ENCODE measurements at places on chromosomes 3 and 15. TPM values are rescaled to one million over a fixed set of nuclear protein-coding genes. Genes with fewer than 3 reads are reported as not detected.
A peak's percentile ranks its signal among the peaks of the same experiment; 100 is the strongest.

SAXO2 gene
- total RNA-seq: 4.0 TPM

TRAK1 gene
- total RNA-seq: 8.1 TPM

FANCI gene
- 138 TPM for total RNA-seq

WDR72 gene
- total RNA-seq: not detected

CPNE4 gene
- not detected for total RNA-seq

SLC22A13 gene
- not detected for total RNA-seq

SCG3 gene
- total RNA-seq: not detected

GUCA1C gene
- total RNA-seq: not detected

GOLGA8B gene
- total RNA-seq: 15.9 TPM

H1-8 gene
- not detected for total RNA-seq

TXNRD3 gene
- total RNA-seq: 7.4 TPM

FAIM gene
- total RNA-seq: 12.7 TPM

SERPINI2 gene
- not detected for total RNA-seq

GRCh38 chr3:124276133-124276532, 284.2 kb upstream of the ROPN1 start:
- DNase-seq: no peak

DNA sequence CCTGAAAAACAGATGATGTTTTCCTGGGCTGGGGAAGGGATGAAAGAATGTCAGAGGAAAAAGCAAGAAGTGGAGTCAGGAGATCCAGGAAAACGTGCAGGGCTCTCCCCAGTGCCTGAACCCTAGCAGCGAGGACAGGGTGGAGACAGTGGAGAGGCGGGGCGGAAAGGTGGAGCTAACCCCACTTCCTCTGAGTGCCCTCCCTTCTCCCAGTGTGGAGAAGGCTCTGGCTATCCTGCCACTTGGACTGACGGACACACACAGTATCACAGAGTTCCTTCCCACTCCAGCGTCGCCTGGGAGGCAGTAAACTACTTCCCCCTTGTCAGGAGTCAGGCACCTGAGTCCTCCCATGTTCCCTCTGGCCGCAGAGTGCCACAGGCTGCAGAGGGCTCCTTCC, 125.3 kb upstream of the CHRNA7 start:
- no peak for DNase-seq

DNA sequence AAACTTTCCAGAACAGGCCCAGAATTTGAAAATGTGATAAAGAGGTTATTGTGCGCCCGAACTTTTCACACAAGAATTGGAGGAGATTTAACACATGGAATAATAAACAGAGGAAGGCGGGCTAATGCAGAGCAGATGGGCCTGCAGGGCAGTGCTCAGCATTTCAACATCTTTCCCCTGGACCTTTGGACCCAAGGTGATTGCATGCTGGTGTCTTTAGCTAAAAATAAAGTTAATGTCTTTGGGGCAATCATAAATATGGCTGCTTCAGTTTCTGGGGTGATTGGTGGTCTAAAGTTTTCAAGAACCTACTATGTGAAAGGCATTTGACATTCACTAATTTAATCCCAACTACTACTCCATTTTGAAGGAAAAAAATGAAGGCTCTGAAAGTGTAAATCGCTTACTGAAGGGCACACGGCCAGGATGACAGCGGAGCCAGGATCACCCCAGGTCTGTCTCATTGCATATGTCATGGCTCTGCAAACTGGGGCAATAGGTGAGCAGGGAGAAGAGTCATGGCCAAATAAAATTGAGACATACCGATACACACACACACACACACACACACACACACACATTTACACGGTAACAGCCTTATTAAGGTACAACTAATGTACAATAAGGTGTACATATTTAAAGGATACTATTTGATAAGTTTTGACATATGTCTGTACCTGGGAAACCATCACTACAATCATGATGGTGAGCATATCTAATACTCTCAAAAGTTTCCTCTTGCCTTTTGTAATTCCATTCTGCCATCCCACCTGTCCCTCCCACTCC, 243.1 kb upstream of the LRRFIP2 start:
- no peak for DNase-seq

GRCh38 chr3:193564012-193564411, 9.3 kb upstream of the ATP13A4 start:
- no peak for DNase-seq

DNA sequence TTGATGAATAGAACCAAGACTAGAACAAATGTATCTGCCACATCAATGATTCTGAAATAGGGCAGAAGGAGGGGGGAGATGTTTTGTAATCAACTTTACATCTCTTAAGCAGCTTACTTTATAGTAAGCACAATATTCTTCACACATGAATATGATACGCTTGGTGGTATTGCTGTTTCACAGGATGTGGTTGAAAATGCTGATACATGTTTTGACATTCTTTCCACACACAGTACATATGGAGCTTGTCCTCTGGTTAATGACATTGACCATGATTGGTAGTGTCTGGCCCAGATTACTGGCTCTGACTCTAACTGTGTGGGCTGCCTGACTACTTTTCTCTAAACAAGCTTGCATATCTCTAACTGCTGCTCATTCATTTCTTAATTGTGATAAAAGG, 168.9 kb downstream of the KLHL25 start:
- no peak for DNase-seq

- DNase-seq: no peak
Observed at GRCh38 chr3:171099911-171100310, 73.4 kb upstream of the SLC2A2 start.

GRCh38 chr3:100002599-100003350, 111.5 kb downstream of the FILIP1L start:
- DNase-seq: peak; percentile 32

DNA sequence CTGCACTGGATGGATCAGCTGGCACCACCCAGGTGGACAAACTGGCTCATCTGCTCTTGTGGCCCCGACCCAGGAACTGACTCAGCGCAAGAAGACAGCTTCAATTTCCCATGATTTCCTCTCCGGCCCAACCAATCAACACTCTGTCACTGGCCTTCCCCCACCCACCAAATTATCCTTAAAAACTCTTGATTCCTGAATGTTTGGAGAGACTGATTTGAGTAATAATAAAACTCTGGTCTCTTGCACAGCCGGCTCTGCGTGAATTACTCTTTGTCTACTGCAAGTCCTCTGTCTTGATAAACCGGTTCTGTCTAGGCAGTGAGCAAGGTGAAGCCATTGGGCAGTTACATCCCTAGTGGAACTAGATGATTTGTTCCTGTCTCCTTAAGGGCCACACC, 16.1 kb downstream of the BDH1 start:
- no peak for DNase-seq

DNA sequence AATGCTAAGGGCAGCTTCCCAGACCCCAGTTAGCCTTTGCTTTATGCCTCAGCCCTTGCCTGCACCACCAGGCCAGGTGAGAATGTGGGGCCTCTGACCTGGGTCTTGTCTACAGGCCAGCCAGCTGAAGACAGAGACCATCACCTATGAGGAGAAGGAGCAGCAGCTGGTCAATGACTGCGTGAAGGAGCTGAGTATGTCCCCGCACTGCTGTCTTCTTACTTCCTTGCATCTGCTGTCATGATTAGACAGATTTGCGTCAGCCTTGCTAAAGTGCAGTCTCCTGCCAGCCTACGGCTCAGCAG, 74.6 kb downstream of the CCK start:
- DNase-seq: no peak

DNA sequence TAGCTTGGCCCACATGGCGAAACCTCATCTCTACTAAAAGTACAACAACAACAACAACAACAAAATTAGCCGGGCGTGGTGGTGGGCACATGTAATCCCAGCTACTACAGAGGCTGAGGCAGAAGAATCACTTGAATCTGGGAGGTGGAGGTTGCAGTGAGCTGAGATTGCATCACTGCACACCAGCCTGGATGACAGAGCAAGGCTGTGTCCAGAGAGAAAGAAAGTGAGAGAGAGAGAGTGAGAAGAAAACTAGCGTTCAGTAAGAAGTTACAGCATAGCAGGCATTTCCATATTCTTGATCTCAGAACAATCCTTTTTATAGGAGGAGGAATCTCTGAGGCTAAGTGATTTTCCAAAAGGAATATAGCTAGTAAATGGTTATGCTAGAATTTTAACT, 1076.1 kb downstream of the AGBL1 start:
- no peak for DNase-seq

DNA sequence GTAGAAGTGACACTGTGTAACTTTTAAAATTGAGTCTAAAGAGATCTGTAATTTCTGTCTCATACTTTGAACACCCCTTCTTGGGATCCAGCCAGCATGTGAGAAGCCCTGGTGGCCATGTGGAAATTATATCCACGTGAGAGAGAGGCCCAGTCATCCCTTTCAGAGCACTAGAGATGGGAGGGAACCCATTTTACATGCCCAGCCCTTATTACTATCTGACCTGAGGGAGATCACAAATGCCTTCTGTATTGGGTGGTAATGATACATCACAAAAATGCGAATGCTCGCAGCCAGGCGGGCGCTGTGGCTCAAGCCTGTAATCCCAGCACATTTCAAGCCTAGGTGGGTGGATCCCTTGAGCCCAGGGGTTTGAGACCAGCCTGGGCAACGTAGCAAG, 27.3 kb upstream of the TRAK1 start:
- no peak for DNase-seq

DNA sequence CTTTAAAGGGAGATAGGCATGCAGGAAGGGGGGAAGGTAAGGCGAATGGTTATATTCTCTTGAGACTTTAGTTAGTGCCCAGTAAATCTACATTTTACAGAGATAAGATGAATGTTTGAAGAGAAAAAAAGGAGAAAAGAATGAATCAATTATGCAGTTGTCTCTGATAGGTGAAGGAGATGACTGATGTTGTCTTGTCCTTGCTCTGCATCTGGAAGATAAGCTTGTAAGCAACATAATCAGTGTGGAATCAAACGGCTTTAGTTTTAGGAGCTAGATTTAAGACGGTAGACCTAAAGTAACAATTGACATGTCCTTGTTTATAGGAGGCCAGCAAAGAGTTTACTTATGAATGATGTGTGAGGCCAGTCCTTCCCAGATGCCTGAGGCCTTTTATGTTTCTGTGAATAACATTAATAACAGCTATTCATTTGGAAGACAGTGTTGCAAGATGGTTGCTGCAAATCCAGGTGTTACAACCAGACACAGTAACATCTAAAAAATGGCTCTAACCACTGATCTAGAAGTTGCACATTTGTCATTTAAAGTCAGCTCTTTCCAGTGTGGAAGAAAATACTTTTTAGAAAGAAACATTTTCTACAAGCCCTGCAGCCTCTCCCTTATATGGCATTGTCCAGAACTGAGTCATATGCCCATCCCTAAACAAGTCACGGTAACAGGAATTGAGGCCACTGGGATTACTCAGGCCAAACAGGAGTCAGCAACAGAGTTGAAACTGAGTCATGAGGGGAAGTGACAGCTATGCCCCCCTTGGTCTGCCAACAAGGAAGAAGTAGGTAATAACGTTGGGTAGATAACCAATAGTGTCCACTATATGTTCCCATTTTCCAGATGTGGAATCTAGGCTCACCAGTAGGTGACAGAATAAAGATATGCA, 77.5 kb upstream of the FBN1 start:
- peak; percentile 81 for DNase-seq

GRCh38 chr15:25391971-25392721, 46.7 kb downstream of the UBE3A start:
- no peak for DNase-seq

GRCh38 chr15:84604826-84605553, 4.2 kb downstream of the ZSCAN2 start:
- no peak for DNase-seq

GRCh38 chr3:105511031-105511430, 144.3 kb downstream of the ALCAM start:
- DNase-seq: no peak

GRCh38 chr3:179174898-179175297, 26.7 kb downstream of the PIK3CA start:
- DNase-seq: no peak

DNA sequence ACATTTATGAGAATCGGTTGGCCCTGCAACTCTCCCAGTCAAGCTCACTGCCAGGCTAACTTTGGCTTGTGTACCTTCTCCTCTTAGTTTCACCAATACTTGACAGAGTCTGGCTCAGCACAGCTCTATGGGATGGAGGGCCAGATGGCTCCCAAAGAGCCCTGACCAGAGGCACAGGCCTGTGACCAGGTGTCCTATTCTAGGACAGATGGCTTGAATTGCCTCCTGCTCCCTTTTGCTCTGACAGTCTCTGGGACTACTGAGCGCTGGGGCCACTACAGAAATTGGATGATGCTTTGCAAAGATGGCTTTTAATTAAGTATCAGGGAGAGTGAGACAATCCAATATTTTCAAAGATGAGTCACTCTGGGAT, 10.3 kb upstream of the ARID3B start:
- DNase-seq: no peak

DNA sequence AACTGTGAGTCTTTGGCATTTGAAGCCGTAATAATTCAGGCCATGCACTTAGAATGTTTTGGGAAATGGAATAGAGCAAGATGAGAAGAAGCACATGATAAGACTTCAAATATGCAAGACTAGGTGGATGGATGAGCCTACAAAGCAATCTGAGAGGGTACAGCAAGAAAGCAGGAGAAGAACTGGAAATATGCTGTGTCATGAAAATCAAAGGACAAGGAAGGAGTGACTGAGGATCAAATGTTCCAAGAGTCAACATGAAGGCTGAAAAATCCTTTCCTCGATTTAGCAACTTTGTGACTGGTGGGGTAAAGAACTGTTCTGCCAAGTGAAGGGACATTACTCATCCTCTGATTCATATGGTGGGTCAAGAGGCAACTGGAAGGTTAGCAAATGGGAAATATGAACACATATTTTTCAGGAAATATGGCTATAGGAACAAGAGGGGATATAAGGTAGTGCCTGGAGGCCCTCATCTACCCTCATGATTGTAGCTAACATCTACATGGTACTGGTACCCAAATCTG, 803.7 kb upstream of the ARRDC4 start:
- DNase-seq: no peak

- DNase-seq: no peak
Observed at GRCh38 chr15:32705446-32705845, 12.4 kb upstream of the GREM1 start.

DNA sequence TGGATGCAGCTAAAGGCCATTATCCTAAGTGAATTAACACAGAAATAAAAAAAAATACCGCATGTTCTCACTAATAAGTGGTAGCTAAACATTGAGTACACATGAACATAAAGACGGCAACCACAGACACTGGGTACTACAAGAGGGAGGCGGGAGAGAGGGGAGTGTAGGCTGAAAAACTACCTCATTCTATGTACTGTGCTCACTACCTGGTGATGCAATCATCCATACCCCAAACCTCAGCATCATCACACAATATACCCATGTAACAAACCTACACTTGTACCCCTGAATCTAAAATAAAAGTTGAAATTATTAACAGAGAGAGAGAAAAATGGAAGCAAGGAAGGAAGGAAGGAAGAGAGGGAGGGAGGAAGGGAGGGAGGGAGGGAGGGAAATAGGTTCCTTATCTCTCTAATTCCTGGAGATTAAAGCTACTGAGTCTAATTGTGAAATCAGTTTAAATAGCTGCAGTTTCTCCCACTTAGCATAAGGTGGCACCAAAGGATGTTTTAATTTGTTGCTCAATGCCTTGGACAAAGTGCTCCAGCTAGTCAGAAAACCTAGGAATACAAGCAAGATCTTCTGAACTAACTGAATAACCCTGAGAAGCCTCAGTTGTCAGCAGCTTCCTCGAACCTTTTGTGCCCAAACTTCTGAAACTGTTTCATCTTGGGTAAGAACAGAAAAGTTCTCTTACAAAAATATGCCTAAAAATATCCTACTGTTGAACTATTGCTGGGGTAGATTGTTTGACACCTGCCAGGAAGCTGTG, 79.4 kb upstream of the ATP11B start:
- DNase-seq: no peak

Data from SJSA1 (cell line).